ENCODE measurements at places on chromosomes 1 and 21.

GRCh38 chr1:45535988-45536766, 14.4 kb upstream of the AKR1A1 start:
- DNase-seq, result no peak

DNA sequence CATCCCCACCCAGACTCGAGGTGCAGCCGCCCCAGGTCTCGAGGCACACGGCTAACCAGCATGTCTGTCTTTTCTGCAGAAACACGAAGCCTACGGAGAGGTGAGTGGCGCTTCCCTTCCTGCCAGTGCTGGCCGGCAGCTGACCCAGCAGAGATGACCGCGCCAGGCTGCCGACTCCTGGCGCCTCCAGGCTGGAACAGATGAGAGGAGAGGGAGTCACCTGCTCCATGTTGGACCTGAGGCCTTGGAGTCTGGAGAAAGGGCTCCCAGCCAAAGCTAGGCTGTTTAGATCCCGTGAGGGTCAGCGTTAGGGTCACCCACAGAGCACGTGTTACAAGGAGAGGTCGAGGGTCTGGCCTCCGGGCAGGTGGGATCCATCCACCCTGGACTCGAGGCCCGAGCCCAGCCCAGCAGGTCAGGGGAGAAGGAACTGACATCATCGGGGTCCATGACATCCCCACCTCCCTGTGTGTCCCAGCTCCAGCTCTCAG, 14.9 kb downstream of the COL6A2 start:
- no peak for DNase-seq

DNA sequence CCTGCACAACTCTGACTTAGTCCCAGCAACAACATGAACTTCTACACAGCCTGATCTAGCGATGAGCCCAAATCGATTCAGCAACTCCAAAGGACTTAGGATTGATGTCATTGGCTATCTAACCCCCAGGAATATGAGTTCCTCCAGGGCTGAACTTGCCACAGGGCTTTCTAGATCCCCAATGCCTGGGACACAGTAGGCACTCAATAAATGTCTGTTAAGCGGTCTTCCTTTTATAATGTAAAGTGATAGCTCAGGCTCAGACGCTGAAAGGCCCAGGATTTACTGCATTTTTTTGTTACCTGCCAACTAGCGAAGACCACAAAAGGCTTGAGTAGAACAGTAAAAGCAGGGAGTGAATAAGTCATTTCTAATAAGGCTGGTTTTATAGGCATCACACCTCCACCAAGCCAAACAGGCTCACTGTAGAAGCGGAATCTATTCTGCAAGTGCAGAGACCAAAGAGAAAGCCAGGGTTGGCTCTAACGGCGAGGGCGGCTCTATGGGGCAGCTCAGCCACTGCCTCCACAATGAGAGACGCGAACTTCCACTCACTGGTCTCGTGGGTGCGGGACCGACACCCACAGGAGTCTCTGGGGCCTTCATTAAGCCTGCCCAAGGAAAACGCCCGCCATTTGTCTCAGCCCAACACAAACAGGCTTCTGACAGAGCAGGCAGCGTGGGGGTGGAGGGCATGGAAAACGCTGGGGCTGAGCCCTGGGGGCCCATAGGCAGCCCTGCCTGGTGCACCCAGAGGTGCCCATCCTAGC, 52.0 kb downstream of the HLCS start:
- DNase-seq, result no peak

- no peak for DNase-seq
Measured at GRCh38 chr1:16294219-16295212, 57.5 kb upstream of the CPLANE2 start.

- no peak for DNase-seq
Measured at GRCh38 chr1:235077571-235078479, 50.8 kb downstream of the TOMM20 start.

DNA sequence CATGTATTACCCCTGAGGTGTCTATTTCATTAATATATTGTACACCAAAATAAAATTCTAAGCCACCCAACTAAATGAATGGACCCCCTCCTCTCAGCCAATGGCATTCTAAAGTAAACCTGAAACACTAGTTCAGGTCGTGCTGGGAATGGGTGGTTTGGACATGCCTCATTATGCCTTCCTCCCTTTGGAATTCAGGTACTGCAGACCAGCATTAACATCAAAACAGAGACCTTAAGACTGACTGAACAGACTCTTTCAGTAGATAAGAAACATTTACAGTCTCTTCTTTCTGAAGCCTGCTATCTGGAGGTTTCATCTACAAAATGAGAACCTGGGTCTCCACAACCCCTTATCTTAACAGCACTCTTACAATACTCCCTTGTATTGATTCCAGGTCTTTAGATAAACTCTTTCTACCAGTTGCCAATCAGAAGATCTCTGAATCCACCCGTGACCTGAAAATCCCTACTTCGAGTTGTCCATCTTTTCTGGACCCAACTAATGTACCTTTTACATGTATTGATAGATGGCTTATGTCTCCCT, 93.6 kb downstream of the PKN2 start:
- DNase-seq, result no peak

- DNase-seq, result no peak
Measured at GRCh38 chr21:15943009-15943666, 213.4 kb downstream of the USP25 start.

- no peak for DNase-seq
Measured at GRCh38 chr21:46551636-46552241, 53.1 kb downstream of the S100B start.

Measured in esophagus squamous epithelium (tissue), 5 donors.